ENCODE measurements at places on chromosomes 16 and 17. TPM values are rescaled to one million over a fixed set of nuclear protein-coding genes. Genes with fewer than 3 reads are reported as not detected.

DNA sequence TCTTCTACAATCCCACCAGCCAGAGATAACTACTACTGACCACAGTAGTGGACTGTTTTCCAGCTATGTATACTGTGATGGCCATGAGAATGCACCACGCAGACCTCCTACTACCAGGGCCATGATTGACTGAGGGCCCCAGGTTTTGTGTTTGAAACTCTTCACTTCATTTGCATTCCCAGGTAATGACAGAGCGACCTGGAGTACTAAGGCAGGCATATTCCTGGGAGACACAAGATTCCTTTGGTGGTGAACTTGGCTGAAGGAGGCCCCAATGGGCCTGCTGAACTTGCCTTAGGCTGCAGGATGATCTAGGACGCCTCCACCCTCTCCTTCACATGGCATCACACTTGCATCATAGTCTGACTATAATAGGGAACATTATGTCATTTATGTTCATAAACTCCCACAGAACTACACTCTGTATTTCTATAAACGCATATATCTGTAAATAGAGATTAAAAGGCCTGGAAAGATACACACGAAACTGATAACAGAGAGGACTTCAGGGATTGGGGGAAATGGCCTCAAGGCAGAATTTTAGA, 30.4 kb downstream of the CLEC19A start:
- no peak for DNase-seq

DNA sequence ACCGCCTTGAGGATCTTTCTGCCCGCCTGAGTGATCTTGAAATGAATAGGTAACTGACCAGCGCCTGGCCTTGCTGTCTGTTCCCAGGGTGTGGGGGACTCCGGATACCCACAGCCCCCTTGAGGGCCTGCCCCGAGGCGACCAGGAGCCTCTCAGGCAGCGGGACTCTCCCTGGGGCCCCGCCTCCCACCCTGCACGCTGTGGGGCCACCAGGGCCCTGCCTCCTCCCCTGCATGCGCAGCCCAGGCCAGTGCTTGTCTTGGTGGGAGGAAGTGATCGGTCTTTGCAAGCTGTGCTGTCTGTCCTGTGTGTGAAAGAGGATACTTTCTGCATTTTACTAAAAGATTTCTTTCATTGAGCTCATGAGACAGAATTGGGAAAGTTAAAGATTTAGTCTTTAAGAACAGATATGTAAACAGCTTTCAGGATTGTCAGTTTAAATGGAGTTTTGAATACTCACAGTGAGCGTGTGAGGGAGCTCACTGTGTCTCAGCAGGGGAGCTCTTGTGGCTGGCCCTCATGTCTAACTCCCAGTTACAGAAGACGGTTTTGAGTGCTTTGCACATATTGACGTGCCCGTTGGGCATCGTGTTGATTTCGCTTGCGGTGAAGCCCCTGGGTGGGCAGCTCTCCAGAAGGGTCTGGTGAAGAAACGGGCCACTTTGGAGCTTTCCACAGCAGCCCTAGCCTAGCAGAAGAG, 36.1 kb upstream of the CAPN15 start:
- no peak for DNase-seq

DNA sequence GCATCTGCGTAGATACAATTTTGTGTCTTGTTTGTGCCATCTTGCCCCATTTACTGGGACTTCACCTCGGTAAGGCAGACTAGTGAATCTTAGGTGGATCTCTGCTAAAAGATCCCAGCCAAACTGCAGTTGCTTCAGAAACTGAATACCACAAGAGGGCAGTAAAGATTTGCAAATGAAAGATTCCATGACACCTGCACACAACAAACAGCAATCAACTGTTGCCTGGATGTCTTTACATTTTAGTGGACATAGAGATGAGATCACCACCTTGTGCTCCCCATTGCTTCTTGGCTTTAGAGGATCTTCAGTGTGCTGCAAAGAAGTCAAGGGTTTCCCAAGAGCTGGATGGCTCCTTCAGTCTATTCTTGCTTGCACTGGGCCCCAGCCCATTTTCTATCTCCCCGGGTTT, 119.2 kb upstream of the CACNG5 start:
- no peak for DNase-seq

DNA sequence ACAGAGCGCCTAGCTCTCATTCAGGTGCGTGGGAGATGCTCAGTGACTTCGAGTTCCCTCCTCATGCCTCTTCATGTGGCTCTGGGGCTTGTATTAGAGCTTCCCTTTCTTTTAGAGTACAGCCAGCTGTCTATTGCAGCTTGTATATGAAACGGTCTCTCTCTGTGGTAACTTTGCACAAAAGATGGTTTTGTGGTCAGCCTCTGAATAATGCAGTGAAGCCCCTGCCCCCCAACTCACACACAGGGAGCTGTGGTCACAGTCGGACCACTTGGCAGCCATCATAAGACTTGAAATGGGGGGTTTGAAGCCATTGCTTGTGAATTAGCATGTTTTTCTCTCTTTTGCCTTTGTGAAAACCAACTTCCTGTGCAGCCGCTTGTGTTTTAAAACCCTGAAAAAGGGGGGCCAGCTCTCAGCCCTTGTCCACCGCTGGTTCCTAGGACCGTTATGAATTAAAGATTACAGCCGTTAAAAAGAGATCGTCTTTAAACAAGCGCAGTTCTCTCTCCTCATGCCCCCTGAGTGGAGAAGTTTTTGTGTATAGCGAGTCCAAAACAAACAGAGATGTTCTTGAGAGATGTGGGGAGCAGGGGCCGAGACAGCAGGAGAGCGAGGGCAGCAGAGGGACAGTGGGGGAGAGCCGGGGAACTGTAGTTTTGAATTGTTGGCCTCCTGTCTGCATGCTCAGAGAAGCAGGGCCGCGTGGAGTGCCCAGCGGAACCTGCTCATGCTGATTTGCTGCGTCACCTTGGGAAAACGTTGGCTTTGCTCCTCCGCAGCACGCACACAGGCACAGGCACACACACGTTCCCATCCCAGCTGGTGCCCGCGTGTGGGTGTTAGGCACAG, 199.0 kb downstream of the MSI2 start:
- DNase-seq, result no peak

GRCh38 chr17:76996741-76997694, 128.8 kb downstream of the MGAT5B start:
- DNase-seq, result no peak

- no peak for DNase-seq
Measured at GRCh38 chr16:81752225-81752875, 26.7 kb upstream of the PLCG2 start.

GRCh38 chr17:80827646-80828643, 163.7 kb upstream of the CHMP6 start:
- DNase-seq, result no peak

DNA sequence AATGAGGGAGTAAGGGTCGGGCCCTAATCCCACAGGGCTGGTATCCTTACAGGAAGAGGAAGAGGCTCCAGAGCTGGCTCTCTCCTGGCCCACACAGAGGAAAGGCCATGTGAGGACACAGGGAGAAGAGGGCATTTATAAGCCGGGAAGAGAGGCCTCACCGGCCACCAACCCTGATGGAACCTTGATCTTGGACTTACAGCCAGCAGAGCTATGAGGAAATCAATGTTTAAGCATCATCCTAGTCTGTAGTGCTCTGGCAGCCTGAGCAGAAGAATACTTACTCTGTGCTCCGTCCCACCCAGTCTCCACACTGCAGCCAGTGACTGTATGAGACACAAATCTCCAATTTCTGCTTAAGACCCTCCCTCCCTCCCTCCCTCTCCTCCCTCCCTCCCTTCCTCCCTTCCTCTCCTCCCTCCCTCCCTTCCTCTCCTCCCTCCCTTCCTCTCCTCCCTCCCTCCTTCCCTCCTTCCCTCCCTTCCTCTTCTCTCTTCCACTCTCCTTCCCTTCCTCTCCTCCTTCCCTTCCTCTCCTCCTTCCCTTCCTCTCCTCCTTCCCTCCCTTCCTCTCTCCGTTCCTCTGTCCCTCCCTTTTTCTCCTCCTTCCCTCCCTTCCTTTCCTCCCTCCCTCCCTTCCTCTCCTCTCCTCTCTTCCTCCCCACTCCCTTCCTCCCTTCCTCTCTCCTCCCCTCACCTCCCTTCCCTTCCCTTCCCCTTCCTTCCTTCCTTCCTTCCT, 8.9 kb upstream of the TMEM220 start:
- DNase-seq, result no peak

DNA sequence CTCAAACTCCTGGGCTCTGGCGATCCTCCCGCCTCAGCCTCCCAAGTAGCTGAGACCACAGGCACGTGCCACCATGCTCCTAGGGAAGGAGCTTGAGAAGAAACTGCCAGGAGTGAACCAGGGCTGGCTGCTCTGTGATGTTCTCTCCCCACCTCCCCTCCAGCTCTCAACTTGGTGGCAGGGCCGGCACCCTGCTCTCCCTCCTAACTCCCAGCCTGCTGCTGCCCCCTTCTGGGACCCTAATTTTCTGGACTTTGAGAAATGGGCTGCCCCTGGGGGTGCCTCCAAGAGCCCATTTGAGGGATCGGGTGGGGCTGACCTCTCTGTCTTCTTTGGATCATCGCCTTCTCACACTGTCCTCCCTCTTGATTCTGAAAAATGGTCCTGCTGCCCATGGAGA, 14.9 kb upstream of the STAT3 start:
- no peak for DNase-seq

DNA sequence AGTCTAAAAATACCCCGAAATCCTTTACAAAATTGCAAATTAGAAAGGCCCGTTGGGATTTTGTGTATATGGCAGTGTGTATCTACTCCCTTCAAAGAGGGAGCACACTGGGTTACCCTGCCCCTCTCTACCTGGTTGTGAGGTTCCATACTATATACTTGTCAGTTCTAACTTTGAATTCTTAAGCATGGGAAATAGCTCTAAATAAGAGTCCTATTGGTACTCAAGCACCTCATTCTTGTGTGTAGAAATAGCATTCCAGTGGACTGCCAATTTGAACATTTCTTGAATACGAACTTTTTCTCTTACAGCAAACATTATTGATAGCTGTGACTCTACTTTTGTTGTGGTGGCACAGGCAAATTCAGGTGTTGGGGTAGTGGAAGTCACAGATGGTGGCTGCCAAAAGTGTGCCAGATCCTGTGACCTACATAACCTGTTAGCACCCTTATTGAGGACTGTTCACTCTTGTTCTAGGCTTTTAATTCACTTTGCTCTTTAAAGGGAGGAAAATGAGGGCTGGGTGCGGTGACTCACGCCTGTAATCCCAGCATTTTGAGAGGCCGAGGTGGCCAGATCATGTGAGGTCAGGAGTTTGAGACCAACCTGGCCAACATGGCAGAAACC, 16.1 kb downstream of the ESRP2 start:
- DNase-seq, result no peak

DNA sequence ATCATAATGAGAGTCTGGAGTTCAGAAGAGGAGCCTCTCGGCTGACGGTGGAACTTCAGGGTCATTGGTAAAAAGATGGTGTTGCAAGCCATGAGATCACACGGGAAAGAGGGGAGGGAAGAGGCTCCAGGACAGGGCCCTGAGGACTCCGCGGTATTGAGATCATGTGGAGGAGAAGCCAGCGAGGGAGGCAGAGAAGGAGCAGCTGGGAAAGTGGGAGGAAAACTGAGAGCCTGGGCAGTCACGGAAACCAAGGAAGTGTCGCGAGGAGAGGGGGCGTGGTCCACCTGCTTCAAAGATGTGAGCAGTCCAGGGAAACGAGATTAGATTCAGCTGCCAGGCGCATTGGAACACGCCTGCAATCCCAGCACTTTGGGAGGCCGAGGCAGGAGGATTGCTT, 27.7 kb upstream of the SBK1 start:
- DNase-seq, result no peak

- peak; percentile 81 for DNase-seq
Measured at GRCh38 chr17:78862073-78863023, 21.7 kb upstream of the USP36 start.

GRCh38 chr17:57562184-57562698, 182.9 kb downstream of the CCDC182 start:
- DNase-seq, result no peak

GRCh38 chr16:49987381-49987780, 37.6 kb upstream of the CNEP1R1 start:
- DNase-seq, result no peak

DNA sequence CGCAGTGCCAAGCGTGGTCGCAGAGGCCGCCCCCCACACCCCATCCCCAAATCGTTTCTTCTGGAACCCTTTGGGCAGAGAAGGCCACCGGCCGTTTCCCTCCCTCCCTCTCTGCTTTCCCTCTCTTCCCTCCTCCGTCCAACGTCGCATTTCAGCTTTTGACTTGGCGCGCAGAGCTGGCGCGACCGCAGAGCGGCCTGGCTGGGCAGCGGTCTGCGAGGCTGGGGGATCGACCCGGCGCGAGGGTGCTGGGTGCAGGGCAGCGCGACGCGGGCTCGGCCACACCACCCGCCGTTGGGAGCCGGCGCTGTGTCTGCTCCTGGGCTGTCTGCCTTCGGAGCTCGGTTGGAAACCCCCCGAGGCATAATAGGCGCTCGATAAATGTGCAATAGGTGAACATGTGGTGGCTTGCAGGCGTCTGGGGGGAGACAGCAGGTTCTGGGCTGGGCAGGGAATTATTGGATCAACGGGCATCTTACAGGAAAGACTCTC, 2.8 kb upstream of the NTN3 start:
- DNase-seq, result no peak

- no peak for DNase-seq
Measured at GRCh38 chr17:35709874-35710273, 21.6 kb upstream of the RASL10B start.

- DNase-seq, result no peak
Measured at GRCh38 chr16:85969159-85969558, 70.2 kb downstream of the IRF8 start.

DNA sequence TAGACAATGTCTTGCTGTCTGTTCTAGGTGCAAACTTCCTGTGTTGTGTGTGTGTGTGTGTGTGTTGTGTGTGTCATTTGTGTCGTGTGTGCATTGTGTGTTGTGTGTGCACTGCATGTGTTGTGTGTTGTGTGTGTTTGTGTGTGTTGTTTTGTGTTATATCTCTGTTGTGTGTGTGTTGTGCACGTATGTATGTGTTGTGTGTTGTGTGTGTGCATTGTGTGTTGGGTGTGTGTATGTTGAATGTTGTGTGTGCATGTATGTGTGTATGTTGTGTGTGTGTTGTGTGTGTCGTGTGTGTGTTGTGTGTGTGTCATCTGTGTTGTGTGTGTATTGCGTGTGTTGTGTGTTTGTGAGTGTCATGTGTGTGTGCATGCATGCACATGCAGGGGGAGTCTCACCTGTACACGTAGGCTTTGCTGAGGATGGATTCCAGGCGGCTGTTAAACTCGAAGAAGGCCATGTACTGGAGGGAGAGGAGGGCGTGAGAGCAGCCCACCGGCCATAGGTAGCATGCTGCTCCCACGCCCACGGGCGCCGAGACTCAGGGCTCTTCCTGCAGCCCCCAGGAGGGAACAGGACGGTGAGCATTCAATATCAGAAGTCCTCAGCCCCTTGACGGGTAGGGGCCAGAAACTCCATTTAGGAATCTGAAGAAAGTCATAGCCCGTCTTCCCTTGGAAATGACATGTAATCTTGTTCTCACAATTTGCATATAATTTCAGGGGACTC, 58.2 kb downstream of the CNGB1 start:
- no peak for DNase-seq

SRCIN1 gene
- total RNA-seq, result 12.8 TPM

RNF112 gene
- total RNA-seq, result 0.10 TPM

IGF2BP1 gene
- 109 TPM for total RNA-seq

EVPL gene
- total RNA-seq, result 36.4 TPM

KRT32 gene
- total RNA-seq, result 0.72 TPM

BRD7 gene
- 45.6 TPM for total RNA-seq

CA4 gene
- total RNA-seq, result 1.4 TPM

ITGAL gene
- 0.54 TPM for total RNA-seq

GPR179 gene
- total RNA-seq, result 0.03 TPM

SERPINF2 gene
- total RNA-seq, result 0.77 TPM
